ENCODE measurements at places on chromosomes 12 and 14.

DNA sequence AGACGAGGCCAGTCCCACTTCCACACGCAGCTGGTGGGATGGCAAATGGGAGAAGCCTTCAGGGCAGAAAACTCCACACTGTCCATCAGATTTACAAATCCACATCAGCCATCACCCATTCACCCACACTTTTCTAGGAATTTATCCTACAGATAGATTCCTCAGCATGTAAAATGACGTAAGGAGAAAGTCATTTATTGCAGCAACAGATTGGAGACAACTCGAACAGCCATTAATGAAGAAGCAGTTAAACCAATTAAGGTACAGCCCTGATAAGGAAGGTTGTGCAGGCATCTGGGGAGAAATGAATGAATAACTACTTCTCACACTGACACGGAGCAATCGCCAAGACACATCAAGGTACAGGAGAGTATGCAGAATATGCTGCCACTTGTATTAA lies 26.2 kb downstream of the PRKAB1 start:
- no peak for DNase-seq

GRCh38 chr14:91397965-91398591 lies 19.5 kb downstream of the CCDC88C start:
- no peak for DNase-seq

DNA sequence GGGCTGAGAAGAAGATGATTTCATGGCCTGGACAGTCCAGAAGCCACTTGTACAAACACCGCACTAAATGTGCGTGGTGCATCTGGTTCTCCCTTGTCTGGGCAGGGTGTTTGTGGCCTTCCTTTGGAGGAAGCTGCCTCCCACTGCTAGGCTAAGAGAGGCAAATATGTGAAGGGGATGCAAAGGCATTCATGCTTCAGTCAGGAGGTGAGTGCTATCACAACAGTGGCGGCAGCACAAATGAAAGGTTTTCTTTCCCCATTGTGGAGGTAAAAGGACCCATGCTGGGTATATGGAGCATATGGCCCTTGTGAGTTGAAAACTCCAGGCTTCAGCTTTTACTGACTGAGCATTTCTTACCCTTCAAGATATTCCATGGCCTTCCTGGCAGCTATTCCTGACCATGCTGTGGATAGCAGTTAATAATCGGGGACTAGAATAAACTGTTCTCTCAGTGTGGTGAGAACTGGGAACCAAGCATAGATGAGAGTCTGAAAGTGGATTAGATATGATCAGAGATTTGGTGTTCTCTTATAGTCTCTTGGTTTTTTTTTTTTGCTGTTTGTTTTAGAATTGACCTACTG lies 69.9 kb downstream of the MYRFL start:
- no peak for DNase-seq

DNA sequence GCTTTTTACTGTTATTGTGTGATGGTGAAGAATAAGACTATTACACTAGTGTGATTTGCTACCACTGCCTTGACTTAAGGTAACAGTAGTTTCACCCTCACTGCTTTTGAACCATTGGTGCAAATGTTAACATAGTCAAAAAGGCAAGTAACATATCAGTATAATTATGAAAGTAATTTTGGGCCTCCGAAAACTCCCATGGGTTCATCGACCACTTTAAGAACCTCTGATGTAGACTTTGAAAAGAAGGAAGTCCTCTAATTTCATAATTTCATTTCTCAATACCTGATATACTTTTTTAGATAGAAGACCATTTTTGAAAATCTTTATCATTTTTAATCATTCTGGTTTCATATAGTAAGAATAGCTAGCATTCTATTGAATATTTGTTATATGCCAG lies 57.7 kb downstream of the ETNK1 start:
- DNase-seq: no peak

GRCh38 chr12:111351026-111351425 lies 17.9 kb downstream of the PHETA1 start:
- no peak for DNase-seq

- DNase-seq: no peak
Observed at GRCh38 chr12:67811437-67812361, 163.2 kb downstream of the DYRK2 start.

GRCh38 chr12:130014485-130014807 lies 110.6 kb upstream of the TMEM132D start:
- no peak for DNase-seq

DNA sequence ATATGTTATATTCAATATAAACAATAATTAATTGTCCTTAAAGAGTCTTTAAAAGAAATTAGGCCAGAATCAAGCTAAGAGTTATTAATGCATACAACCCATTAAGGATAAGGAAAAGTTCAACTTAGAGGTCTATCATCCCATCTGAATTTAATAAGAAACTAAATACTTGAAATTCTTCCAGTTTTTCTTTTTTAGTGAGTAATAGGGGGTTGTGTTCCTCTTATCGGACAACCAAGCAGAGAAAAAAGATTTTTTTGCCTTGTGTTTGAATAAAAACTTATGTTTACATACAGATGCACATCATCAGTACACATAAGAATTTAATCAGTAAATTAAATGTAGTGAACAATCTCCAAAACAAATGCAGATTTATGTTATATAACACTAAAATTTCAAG lies 32.5 kb downstream of the PAWR start:
- no peak for DNase-seq

GRCh38 chr12:132222096-132222807 lies 78.0 kb downstream of the NOC4L start:
- peak; percentile 50 for DNase-seq

DNA sequence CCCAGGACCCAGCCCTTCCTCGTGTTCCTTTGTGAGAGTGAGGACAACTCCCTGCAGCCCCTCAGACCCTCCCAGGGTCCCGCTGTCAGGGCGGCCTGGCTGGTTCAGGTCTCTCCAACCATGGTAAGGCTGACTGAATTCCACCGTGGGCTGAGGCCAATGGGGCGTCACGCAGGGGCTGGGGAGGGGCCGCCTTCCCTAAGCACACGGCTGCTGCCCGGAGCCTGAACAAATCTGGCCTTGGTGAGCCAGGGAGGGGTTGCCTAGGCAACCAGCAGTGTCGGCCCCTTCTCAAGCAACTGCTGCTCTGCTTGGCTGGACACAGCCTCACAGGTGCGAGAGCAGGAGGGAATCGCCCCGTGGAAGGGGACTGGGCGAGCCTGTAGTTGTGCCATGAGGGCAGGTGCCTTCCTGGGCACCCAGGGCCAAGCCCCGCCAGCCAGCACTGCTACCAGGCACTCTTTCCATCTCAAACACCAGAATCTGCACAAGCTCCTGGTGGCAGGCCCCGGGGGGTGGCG lies 37.0 kb upstream of the GALNT9 start:
- DNase-seq: no peak

GRCh38 chr14:51328064-51328771 lies 88.2 kb downstream of the TMX1 start:
- no peak for DNase-seq

DNA sequence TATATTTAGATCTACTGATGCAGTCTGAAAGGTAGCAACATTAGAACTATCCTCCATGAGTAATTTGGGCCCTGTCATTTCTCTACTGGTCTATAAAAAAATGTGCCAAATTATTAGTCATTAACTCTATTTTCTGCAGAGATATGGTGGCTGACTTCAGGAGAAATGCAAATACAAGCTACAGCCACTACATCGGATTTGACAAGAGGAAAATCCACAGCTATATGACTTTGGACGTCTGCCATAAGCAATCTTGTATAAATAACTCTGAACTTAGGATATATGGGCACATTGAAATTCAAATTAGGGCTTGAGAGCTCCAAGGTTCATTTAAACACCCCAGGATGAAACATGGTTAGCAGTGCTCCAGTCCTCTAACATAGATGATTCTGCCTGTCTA lies 983.0 kb upstream of the LRFN5 start:
- DNase-seq: no peak

GRCh38 chr14:91714805-91715204 lies 17.1 kb downstream of the CATSPERB start:
- peak; percentile 48 for DNase-seq

GRCh38 chr14:83294941-83295340 lies 1761.3 kb upstream of the SEL1L start:
- no peak for DNase-seq

- no peak for DNase-seq
Observed at GRCh38 chr12:57158665-57159064, 11.2 kb upstream of the LRP1-AS start.

GRCh38 chr12:105206686-105207374 lies 29.1 kb downstream of the APPL2 start:
- no peak for DNase-seq

Data from T-cell (primary cell).